ENCODE measurements at places on chromosomes 3 and 15.

- no peak for DNase-seq
These were observed 127.1 kb upstream of the GRM7 start for GRCh38 chr3:6733699-6734394.

GRCh38 chr3:31461426-31461825 lies 71.3 kb upstream of the STT3B start:
- no peak for DNase-seq

GRCh38 chr3:69174871-69175737 lies 52.7 kb upstream of the LMOD3 start:
- DNase-seq = no peak

- no peak for DNase-seq
These were observed 54.4 kb downstream of the ACAP2 start for GRCh38 chr3:195388380-195388779.

- DNase-seq = no peak
These were observed 215.3 kb downstream of the LRTM1 start for GRCh38 chr3:54712539-54712938.

DNA sequence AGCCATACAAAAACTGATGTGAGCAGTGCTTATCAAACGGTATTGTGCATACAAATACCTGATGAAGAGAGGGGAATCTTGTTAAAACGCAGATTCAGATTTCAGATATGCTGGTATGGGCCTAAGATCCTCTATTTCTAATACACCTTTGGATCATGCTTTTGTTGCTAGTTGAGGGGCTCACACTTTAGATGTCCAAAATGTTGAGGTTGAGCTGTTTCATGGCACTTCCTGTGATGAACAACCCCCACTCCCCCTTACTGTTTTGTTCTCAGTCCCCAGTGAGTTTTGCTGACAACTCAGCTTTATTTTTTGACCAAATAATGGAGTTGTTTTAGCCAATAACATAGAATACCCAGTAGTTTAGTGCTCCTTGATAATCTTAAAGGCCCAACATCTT lies 53.2 kb downstream of the ROBO2 start:
- no peak for DNase-seq

DNA sequence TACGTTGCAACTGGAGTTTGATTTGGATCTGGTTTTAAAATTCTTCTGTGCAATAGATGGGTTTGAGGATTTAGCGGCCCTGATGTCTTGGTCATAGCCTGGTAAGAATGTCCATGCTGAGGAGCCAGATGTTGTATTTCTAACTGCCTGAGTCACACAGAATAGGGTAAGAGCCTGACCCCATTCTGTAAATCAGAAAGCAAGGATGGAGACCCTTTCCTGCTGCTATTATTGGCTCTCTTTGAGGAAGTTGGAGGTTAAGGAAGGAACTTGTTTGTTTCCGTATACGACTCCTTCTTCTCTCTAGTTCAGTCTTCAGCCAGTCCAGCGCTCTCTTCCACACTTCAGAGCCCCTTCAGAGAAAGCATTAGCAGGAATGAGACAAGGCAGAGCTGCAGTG lies 65.1 kb downstream of the HCN4 start:
- DNase-seq = no peak

DNA sequence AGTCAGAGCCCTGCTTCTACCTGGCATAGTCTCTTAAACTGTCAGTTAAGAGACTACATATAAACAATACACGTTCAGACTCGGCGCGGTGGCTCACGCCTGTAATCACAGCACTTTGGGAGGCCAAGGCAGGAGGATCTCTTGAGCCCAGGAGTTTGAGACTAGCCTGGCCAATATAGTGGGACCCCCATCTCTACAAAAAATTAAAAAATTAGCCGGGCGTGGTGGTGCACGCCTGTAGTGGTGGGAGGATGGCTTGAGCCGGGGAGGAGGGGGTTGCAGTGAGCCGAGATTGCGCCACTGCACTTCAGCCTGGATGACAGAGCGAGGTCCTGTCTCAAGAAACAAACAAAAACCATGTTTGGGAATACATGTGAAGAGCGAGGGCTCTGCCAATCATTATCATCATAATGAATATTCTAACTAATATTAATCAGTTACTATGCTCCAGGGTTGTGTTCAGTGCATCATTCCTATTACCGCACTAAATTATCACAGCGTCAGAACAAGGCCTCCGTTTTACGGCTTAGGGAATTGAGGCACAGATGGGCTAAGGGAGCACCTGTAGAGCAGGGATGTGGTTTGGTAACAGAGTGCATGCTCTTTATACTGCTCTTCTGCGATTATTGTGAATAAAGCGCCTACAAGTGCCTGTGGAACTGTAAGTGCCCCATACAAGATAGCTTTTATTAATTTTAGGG lies 844 bp upstream of the UQCC5 start:
- DNase-seq = no peak

GRCh38 chr15:33194237-33194636 lies 277 bp downstream of the FMN1 start:
- DNase-seq = no peak

GRCh38 chr15:51782357-51782896 lies 31.0 kb downstream of the TMOD2 start:
- DNase-seq = no peak

DNA sequence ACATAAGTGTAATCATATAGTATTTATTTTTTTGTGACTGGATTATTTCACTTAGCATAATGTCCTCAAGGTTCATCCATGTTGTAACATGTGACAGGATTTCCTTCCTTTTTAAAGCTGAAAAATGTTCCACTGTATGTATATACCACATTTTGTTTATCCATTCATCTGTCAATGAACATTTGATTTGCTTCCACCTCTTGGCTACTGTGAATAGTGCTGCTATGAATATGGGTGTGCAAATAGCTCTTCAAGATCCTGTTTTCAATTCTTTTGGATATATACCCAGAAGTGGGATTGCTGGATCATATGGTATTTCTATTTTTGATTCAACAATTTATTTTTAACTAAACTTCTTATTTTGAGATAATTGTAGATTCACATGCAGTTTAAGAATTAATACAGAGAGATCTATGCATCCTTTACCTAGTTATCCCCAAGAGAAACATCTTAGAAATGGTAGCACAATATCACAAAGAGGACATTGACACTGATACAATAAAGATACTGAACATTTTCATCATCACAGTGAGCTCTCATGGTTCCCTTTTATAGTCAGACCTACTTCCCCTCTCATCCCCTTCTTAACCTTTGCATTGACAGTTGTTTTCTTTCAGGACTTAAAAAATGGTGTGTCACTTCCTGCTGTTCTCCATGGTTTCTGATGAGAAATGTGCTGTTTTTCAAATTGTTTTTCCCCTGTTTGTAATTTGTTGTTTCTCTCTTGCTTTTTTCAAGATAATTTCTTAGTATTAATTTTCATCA lies 90.1 kb downstream of the SATB1 start:
- no peak for DNase-seq

- DNase-seq = no peak
These were observed 760.8 kb upstream of the SEMA6D start for GRCh38 chr15:46956456-46956855.
